ENCODE measurements at places on chromosomes 2 and 18.

DNA sequence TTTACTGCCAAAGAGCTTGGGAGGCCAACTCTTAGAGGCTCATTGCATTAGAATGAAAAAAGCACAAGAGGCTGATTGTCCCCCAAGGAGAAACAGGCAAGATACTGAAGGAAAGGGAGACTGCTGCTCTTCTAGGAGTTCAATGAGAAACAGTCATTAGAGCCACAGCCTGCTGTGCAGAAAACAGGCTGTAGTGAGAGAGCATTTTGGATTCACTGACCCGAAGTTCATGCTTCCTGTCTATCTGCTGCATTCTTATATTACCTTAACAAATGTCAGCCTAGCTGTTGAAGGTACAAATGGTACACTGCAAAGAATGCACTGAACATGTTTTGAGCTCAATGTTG lies 423.3 kb downstream of the SETBP1 start:
- DNase-seq, result no peak

DNA sequence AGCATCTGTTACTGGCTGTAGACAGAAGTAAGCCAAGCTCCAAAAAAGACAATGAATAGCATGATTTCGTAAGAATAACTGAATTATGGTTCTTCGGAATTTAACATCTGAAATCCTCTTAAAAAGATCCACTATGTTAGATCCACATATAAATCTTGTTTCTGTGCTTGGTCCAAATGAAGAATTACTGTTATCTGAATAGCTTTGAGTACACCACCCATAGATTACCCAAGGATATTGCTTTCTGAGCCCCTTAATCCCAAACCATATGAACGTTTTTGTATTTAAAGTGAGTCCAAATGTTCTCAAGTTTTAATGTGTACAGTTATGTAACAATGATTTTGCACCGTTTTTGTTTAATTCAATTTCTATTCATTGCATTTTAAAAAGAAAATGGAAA lies 124.9 kb downstream of the DSC3 start:
- DNase-seq, result no peak

- DNase-seq, result no peak
These were observed 97.0 kb upstream of the PTPRM start for GRCh38 chr18:7470101-7470500.

DNA sequence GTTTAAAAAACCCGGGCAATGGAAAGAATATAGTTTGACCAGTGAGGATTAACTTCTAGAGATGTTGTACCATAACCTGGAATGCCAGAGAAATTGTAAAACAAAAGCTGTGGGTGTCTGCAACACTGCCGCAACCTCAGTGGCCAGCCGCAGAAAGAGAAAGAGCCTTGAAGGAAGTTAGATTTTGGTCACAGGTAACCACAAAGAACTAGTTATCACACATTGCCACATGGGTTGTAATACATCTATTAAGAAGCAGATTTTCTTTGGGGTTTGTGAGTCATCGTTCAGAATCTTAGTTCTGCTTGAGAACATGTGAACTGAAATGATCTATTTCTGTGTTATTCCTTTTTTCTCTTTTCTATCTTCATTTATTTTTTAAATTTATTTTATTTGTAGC lies 222.9 kb upstream of the AGAP1 start:
- DNase-seq, result peak; percentile 29

- DNase-seq, result peak; percentile 52
These were observed at the start of gene SEMA4C for GRCh38 chr2:96869822-96870625. Gene SEMA4C, minus strand, starts transcription at chr2:96870080. Its CDS starts 2,194 bp downstream, at chr2:96867886.

DNA sequence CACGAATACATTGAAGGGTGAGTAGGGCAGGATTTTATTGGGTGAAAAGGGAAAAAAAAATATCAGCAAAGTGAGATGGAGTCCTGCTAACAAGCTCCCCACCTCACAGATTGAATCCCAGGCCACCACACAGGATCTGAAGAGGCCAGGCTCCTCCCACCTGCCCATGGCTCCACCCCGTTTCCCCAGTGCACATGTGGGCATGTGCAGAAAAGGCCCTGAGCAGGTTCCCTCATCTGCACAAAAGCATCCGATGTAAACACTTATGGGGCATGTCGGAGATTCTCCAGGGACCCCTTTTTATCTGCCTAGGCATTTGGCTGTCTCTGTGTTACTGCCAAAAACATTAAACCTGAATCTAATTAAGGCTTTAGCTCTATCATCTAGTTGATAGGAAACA lies 35.2 kb downstream of the SKA1 start:
- DNase-seq, result no peak

GRCh38 chr2:216508229-216508628 lies 9.6 kb downstream of the RPL37A start:
- no peak for DNase-seq
